NCI-H2107 (cell line): ENCODE measurements at places on chromosomes 7 and 10.

DNA sequence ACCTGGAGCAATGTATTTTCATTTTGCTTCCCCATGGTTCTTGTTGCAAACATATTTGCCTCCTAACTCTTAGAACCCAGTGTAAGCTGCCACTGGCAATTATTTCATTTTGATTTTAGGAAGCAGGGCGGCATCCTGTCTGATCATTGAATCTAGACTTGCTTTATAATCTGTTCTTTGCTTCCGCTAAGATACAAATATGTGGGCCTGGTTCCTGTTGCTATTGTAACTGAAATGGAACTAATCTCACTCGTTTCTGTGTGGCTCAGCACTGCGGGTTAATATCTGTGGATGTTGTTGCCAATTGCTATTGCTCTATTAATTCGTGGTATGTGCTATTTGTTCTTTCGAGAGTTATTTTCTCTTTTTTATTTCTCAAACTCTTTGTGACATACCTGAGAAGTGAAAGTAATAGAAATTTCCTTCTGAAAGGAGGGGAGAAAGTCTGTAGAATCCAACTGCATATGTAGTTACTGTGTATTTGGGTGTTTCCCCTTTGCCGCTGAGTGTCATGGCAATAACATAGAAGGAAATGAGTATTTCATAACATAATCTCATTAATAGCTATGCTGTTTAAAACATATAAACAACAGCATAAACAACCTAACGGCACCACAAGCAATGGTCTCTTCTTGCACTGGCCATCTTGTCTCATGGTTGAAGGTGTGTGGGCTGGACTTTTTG lies 62.4 kb downstream of the FZD1 start:
- no peak for DNase-seq

DNA sequence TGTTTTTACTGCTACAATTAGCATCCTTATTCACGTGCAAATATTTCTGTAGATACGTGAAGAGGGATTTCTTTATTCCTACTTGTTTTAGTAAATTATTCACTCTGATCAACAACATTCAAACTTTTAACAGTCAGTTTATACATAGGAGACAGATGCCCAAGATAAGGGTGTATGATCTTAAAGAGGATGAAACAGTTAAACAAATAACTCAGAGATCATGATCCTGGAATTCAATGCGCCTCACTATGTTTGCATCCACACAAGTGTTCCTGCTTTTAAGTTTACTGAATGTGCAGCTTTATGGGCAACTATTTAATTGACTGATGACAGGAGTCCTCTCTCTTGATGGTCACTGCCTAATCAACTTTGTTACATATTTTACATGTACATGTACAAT lies 394.8 kb downstream of the PARD3 start:
- DNase-seq: no peak

DNA sequence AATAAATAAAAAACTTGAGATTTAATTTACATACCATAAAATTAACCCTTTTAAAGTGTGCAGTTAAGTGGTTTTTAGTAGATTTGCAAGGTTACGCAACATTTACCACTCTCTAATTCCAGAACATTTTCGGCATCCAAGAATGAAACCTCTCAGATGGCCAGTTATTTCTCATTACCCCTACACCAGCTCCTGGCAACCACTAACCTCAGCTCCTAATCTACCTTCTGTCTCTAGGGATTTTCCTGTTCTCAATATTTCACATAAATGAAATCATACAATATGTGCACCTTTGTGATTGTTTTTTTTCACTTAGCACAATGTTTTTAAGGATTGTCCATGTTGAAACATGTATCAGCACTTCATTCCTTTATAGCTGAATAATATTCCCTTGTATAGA lies 45.1 kb downstream of the INPP5F start:
- DNase-seq: no peak

DNA sequence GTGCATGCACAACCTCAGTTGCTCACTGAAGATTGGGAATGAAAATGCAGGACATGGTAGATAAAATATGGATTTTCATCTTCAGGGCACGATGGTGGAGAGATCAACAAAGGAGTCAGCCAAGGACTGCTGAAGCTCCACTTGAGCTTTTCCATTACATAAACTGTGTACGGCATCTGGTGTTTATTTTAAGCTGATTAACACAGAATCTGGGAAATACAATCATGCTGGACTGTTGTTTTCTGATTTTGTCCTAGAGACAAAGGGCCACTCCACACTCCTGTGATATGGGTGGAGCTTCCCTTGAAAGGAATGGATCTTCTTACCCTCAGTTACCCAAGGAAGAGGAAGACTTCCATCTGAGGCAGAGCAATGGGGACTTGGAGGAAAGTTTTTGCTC lies 120.6 kb downstream of the SAMD9 start:
- no peak for DNase-seq

DNA sequence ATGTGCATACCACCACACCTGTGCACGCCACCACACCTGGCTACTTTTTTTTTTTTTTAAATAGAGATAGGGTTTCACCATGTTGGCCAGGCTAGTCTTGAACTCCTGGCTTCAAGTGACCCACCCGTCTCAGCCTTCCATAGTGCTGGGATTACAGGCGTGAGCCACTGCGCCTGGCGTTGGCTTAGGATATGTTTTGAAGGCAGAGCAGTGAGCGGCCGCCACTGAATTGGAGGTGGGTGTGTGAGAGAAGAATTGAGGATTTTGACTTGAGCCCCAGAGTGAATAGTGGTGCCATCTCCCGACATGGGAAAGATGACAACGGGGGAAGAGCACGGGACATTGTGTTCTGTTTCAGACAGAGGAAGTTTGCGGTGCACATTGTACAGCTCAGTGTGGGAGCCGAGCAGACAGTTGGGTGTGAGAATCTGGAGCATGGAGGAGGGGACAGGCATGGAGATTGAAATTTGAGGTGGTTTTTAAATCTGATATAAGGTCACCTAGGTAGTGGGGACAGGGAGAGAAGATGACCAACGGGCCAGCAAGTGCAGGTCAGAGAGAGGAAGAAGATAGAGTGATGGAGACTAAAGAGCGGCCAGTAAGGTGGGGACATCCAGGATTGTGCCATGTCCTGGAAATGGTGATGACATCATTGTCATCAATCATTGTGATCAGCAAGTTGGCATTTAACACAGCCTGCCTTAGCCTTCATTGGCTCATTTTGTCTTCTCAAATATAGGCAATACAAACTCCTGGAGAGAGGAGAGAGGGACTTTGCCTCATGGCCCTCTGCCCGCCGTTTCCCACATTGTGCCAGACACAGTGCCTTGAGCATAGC lies 35.8 kb downstream of the VWA2 start:
- no peak for DNase-seq

GRCh38 chr10:24256619-24257107 lies 47.7 kb downstream of the KIAA1217 start:
- no peak for DNase-seq

- DNase-seq: no peak
Measured at GRCh38 chr7:38548605-38549004, 82.6 kb downstream of the AMPH start.

GRCh38 chr7:46707973-46708372 lies 786.9 kb upstream of the IGFBP3 start:
- DNase-seq: no peak

DNA sequence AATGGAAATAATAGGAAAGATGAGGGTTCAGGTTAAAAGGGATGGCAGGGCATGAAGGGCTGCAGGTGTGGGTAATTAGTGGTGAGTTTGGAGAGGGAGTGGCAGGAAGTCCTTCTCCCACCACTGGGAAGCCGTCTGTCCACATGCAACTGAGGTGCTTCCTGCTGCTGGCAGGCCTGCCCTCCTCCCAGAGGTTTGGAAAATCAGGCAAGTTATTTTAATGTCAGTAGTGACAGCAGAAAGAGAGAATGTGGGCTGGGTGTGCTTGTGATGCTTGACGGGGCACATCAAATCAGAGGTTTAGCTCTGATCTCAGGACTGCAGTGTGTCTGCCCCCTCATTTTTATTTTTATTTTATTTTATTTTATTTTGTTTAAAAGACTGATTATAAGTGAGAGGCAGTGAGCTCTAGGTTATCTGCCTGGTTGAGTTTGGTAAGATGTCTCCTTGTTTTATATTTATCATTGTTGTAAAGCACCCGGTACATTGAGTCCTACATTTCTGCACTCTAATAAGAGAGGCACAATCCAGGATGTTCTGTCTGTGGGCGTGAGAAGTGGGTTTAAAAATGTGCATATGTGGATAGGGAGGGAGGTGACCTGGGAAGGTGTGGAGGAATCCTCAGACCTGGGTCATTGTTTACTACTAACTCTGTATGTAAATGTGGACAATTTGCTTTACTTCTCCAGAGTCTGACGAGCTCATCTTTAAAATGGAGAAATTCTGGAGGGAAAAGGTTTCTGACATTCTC lies 504.4 kb downstream of the LRMDA start:
- no peak for DNase-seq

GRCh38 chr7:101733713-101734475 lies 83.5 kb upstream of the CUX1 start:
- no peak for DNase-seq

GRCh38 chr10:86342111-86342863 lies 24.3 kb downstream of the GRID1 start:
- DNase-seq: no peak

DNA sequence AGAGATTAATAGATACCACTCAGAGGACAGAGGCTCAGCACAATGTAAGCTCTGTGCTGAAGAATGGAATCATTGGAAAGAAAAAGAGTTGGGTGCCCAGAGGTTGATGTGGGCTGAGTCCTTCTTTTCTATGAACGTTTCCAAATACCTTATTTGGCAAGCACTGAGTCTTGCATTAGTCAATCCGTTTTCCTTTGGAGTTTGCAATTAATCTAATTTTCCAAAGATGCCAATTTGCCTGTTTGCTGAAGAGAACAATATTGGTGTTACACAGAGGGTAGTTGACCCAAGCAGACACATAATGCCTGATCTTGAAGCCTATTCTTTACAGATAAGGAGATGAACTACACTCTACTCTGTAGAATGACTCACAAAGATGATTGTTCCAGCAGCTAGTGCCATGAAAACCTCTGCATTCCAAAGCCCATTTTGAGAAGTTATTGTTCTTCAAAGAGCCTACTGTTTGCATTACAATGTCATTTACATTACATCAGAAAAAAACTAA lies 55.4 kb upstream of the MET start:
- DNase-seq: no peak

DNA sequence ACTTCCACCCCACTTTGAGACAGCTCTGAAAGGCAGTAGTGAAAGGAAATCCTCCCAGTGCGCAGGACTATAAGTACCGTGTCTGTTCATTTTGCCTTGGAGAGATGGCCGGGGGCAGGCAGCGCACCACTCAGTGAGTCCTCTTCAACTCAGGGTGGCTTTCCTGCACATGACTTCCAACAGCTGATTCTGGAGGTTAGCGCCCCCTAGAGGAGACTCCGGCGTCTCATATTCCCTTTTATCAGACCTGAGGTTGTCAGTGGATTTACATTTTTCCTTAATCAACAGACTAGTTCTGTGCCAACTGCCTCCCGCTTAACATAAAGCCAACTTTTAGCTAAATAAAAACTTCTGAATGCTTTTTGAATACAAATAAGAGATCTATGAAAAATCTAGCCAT lies 101.0 kb downstream of the HERPUD2 start:
- DNase-seq: no peak

- no peak for DNase-seq
Measured at GRCh38 chr7:77838929-77839491, 40.4 kb downstream of the PHTF2 start.

GRCh38 chr7:77831481-77831880 lies 32.9 kb downstream of the PHTF2 start:
- DNase-seq: no peak

DNA sequence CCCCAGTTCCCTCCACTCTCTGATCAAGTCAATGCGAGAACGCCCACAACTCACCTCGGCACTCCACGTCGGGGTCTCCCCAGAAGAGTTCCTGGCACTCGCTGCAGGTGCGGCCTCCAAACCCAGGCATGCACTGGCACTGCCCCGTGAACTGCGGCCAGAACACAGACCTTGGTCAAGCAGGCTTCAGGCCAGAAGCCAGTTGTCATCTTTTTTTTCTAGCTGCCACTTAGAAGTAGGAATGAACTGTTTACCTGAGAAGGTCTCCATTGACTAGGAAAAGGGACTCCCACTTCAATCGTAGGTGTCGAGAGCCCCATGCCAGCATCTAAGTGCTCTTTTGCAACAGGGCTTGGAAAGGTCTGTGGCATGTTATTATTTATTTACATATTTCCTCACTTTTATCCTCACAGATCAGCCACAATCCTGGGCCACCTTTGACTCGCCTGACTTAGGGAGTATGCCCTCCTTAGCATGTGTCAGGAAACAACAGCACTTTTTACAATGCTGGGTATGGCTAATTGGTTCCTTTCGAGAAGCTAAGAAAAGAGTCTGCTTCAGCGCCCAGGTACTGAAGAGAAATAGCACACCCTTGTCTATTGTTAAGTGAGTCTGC lies 51.7 kb downstream of the LAMB1 start:
- no peak for DNase-seq

- no peak for DNase-seq
Measured at GRCh38 chr7:47846138-47846836, 102.0 kb downstream of the PKD1L1 start.

- no peak for DNase-seq
Measured at GRCh38 chr7:134732728-134733127, 46.7 kb upstream of the CALD1 start.

DNA sequence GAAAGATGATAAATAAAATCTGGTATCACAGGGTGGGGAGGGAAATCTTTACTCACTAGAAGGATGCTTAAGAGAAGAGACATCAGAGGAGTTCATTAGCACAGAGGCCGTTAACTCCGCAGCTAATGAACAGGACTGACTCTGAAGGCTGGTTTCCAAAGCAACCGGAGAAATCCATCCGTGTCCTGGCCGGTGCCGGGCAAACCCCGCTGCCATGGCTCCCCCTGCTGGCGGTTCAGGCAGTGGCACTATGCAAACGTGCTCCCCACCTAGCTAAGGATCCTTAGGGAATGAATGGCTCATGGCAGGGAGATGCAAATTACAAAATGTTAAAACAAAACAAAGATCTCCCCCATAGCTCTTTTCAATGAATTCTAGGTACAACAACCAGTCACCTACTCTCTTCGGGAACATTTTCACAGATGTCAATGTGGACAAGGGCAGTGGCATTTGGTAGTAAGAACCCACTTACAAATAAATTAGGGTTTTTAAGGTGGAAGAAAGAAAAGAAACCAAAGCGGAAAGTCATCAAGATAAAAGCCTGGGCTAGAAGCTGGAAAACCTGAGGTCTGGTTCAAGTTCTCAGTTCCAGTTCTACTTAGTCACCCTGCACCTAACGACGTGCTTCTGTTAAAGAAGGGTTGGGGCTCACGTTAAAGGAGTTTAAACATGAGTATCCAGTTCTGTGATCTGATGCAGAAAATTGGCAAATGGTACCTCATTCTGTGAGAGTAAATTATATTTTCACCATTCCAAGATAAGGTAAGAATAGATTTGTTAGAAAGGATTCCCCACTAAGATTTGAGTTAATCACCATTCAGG lies 138.2 kb downstream of the SVIL start:
- DNase-seq: no peak

DNA sequence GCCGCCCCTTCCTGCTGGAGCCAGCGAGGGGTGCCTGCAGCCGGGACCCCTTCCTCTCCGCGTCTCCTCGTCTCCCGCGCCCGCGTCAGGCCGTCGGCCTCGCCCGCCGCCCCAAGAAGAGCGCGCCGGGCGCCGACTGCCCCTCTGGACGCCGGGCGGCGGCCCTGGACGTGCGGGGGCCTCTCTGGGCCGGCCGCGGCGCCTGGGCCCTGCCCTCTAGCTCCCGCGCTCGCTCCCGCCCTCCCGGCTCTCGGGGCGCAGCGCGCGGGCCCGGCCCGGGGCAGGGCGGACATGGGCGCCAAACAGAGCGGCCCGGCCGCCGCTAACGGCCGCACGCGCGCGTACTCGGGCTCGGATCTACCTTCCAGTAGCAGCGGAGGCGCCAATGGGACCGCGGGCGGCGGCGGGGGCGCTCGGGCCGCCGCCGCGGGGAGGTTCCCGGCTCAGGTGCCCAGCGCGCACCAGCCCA lies 704 bp downstream of the ZNRF2 start:
- DNase-seq: no peak

GRCh38 chr7:44288811-44289340 lies 36.5 kb downstream of the CAMK2B start:
- no peak for DNase-seq
